GM20000 (cell line): ENCODE measurements at places on chromosomes 2 and 18.

GRCh38 chr18:389658-390357 lies 110.7 kb downstream of the COLEC12 start:
- DNase-seq, result no peak

GRCh38 chr2:43192744-43193651 lies 33.4 kb downstream of the ZFP36L2 start:
- no peak for DNase-seq

DNA sequence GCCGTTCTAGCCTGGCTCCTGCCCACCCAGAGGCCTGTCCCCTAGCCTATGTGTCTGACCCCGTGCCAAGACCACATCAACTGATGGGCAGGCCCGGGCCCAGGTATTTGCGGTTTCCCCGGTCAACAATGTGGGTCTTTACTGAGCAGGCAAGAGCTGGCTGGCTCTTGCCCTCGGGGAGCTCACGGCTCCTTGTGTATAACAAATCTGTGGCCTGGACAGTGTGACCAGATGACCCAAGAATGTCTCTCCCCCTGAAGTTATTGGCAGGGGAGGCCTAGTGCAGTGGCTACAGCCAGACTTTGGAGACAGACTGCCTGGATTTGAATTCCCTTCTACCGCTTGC lies 179.6 kb downstream of the KLHL29 start:
- DNase-seq, result no peak

- DNase-seq, result no peak
Measured at GRCh38 chr18:41771973-41772372, 183.1 kb upstream of the PIK3C3 start.

GRCh38 chr2:10366601-10367270 lies 64.0 kb downstream of the HPCAL1 start:
- DNase-seq, result no peak

DNA sequence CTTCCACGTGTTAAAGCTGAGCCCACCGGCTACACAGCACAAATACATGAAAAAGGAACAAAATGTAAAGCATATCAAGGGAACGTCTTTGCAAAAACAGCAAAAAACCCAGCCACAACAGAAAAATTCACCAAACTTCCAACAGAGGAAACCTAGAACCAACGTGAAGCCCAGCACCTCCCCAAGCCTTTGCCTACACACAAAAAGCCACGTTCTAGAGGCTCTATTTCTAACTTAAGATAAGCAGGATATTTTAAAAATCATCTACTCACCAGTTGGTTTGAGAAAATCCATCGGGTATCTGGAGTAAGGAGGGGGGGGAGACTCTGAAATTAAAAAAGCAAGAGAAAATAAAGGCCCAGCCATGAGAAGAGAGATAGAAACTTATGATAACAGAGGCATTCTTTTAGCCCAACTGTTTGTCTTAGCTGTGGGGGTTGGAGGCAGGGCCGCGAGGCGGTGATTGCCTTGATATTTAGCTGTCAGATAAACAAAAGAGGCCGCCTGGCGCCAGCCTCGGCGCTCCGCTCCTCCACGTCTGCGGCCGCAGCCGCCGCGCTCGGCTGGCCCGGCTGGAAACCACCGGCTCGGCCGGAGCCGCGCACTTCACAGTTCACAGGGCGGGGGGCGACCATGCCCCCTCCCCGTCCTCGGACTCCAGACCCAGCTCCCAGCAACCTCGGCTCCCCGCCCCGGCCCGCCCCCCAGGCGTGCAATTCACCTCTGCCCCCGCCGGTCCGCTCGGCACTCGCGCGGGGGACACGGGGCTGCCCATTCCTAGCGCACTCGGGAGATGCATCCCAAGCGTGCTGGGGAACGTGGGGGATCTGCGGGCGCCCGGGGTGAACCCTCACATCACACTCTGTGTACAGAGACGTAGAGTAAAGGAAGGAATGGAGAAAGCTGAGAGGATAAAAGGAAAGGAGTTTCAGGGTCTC lies 2.4 kb downstream of the SMAD7 start:
- DNase-seq, result peak; percentile 78

DNA sequence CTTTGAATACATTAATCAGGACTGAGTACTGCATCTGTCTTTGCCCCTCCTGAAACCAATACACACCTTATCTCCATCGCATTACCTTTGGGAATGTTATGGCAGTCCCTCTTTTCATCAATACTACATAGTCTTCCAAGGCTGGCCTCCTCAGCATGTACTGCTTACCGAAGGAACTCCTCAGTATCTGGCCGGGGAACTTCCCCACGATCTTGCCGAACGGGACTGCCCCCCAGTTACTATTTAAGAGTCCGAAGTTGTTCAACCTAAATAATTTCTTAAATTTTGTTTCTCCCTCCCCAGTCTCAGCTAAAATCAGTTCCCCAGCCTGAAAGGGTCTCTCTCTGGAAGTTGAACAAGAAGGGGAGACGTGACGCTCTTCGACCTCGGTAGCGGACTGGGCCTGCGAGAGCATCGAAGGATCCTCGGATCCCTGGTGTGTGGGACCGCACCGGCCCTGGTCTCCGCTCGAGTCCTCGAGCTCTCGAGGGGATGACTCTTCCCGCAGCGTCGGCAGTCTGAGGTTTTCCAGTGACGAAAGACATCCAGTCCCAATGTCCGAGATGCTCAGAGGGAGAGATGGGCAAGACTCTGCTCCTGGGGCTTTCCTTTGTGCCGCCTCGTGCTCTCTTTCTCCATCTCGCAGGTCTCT lies 489 bp downstream of the TRMT61B start:
- DNase-seq, result peak; percentile 23

DNA sequence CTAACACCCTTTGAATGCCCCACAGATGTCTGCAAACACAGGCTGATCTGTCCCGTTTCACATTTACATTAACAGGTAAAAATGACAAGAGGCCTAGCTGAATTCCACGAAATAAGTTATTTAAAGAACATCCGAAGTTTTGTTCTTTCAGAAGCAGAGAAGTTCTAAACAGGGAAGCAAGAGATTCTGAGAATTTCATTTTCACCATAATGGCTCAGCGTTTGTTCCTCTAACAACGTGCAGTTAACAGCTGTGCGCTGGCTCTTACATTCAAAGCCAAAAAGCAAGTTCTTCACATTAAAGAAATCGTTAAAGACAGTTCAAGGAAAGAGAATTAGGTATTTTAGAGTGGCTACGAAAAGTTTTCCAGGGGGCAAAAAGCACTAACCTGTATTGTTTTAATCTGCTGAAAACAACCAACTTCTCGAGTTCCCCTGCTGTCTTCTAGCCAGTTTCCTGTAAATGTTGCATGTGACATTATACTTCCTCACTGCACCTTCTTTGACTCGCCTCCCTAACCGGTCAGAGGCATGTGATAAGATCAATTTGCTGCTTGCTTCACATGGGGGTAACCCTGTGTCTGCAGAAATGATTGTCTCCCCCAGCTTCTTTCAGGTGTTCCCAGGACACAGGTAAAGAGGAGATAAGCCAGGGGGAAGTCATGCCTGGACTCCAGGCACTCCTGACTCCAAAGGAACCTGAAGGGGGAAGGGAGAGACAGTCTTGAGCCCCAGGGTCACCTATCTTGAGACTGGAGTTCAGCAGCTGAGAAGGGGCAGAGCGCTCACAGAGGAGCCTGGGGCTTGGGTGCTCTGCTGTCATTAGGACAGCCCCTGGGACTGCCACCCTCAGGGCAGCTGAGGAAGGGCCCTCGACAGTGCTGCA lies 36.8 kb upstream of the WIPF1 start:
- DNase-seq, result peak; percentile 53

DNA sequence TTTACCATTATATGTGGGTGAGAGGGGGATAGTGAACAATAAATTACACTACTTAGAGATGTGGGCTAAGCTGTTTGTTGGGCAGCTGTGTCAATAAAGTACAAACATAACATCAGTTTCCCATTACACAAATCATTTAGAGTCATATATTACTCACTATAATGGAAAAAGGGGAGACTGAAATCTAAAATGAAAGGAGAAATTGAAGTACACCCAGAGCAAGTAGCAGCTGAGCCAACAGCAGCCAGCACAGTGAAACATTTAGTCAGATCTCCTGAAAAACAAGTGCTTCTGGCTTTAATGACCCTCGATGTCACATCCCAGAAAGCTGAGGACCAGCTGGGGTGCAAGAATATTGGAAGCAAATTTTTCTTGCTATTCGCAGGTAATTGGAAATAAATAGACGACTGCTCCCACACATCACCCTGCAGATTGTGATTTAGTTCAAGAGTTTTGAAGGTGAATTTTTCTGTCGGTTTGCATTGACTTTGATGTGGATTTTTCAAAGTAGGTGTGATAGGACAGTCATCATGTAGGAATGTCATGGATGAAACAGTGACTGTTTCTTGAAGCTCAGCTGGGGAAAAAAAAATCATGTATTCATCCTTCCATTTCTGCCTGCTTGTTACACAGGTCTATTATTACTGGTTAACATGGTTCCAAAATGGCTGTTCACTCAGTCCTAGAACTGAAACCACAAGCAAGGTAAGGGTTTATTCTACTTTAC lies 1607.3 kb upstream of the CELF4 start:
- no peak for DNase-seq

DNA sequence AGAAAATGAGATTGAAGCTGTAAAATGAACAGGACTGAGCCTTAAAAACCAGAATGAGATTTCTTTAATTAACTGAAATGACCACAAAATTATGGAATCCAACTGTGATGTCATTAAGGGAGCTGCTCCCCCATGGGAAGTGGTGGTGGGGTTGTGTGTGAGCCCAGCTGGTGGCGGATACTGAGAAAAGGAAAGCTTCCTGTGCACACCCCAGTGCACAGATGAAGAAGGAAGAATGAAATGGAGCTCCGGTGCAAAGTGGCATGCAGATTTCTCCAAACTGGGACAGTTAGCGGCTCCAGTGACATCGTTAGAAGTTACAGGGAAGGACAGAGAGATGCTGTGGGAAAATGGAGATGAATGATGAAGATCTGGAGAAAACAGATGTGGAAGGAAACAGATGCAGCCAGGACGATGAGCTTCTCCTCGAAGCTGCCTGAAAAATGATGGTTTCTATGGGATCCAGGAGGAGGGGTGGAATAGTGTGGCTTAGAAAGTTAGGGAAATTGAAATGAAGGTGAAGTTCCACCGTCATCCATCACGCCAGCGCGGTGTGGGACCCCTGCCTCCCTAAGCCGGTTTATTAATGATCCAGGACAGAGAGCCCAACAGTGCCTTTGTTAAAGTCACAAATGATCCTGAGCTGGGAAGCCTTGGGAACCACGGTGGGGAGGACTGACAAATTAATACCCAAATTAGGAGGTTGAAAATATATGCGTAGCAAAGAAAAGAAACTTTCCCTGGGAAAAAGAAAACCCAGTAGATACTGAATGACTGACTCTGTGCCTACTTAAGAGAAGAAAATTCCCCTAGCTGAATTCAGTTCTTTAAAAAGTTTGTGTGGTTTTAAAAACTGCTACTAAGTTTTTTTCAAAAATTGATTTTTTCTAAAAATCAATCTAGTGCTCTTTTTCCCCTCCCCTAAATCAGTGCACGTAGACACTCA lies 77.2 kb downstream of the TSN start:
- no peak for DNase-seq

DNA sequence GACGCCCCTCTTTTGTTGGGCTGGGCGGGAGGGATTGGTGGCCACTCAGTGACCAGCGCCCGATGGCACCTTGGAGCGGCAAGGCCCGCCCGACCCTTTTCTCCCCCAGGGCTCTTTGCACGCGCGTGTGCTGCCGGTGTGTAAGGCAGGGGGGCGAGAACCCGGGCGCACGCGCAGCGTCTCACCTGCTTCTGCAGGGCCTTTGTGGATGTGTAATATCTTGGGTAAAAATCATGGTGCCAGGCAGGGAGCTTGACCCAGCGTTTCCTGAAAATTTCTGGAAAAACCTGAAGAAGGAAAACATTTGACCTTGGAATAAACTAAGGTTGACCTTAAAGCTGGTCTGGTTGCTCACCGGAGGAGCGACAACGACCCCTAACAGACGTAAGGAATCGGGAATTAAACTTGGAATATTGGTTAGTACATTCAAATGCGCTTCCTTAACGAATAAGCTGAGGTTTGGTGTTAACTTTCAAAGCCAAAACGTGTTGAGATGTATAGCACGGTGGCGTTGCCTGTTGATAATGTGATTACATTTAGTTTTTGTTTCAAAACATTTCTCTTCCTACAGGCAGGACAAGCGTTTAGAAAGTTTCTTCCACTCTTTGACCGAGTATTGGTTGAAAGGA lies 438 bp downstream of the HSPE1 start:
- no peak for DNase-seq

DNA sequence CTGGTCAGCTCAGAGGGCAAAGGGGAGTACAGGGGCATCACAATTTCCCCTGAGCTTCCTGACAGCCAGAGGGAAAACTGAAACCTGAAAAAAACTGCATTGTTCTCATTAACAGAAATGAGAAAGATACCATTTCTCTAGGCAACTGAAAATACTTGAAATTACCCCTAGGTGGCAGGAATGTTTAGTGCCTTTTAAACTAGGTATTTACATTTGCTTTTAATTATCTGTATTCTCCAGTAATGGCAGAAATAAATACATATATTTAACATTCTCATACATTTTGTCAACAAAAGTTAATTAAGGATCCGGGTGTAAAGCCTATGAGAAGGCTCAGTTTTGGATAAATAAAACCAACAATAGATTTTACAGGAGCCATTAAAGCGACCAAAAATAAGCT lies 34.5 kb downstream of the RPL31 start:
- peak; percentile 55 for DNase-seq

- peak; percentile 19 for DNase-seq
Measured at GRCh38 chr2:112121682-112122254, 16.4 kb upstream of the FBLN7 start.

DNA sequence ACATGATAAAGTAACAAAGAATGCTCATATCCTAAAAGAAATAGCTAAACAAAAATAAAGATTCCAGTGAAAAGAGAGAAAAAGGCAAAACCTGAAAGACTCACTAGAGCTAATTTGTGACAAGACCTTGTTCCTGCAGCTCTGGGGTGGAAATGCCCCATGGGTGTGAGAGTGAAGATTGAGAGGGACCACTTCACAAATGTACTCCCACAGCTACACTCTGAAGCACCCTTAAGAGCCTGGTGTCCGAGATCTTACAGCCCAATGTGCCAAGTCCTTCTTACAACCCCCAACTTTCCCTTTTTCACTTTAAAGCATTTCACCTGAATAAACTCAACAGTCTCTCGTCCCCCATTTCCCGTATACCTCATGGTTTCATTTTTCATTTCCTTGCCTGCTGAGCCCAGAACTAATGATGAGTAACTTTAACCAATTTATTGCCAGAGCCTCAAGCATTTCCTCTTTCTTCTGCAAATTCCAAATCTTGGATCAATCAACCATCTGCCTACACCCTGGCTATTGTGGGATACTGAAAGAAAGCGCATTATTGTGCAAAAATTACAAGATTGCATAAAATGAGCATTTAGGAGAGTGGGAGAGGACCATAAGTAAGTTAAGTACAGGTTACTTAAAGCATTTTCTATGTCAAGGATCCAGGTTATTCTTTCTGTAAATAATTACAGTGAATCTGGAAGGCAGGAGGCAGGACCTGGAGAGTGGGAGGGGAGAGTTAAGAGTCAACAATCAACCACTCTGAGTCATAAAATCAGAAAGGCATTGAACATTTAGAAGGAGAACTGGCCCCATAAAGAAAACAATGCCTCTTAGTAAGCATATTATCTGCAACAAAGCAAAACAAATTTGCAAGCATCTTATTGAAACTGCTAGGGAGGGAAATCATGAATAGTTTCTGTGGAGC lies 804.4 kb upstream of the CELF4 start:
- peak; percentile 3 for DNase-seq
